ENCODE measurements at places on chromosomes 1 and 21.

- DNase-seq = no peak
Observed at GRCh38 chr1:187067160-187067559, 238.4 kb downstream of the PLA2G4A start.

GRCh38 chr1:171643156-171643555 is 9.3 kb downstream of the MYOC start:
- DNase-seq = no peak

- no peak for DNase-seq
Observed at GRCh38 chr1:248857201-248857600, 1.7 kb downstream of the ZNF692 start.

DNA sequence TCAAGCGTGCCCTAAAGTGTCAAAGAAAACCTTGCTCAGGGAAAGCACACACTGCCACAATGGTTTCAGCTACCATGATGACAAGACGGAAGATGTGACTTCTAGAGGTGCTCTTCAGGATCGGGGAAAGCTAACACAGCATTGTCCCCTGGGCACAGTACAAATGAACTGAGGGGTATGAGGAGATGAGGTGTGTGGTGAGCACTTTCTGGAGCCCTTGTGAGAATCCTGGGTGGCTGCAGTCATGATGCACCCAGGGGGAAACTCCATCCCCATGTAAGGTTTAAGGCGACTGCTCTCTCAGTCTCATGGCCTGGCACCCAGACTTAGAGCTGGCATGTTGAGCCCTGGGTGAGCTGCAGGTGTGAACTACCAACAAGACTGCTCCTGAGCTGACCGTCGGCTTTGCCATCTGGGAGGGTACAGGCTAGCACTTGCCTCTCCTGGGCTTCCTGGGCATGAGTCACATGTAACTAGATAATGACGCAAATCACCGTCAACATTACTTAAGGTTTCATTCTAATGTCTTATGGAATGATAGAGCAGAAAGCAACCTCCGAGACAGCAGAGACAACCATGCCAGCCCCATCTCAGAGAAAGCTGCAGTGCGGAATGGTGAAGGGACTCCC is 144.6 kb downstream of the CLIC6 start:
- DNase-seq = no peak

DNA sequence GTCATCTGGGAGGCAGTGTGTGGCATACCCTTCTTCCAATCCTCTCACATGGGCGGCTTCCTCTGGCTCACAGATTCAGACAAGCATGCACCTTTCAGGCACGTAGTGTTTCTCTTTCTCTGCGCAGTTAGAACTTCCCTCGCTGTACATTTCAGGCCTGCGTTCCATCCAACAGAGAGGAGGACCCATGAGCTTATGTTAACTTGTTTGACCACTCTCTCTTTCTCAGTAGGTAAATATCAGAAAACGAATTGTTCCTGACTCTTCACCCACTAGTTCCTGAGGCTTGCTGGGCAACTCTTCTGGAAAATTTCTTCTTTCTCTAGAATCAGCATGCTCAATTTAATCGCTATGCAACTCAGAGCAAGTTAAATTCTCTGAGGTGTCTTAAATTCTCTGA is 85.5 kb downstream of the DDX20 start:
- no peak for DNase-seq

DNA sequence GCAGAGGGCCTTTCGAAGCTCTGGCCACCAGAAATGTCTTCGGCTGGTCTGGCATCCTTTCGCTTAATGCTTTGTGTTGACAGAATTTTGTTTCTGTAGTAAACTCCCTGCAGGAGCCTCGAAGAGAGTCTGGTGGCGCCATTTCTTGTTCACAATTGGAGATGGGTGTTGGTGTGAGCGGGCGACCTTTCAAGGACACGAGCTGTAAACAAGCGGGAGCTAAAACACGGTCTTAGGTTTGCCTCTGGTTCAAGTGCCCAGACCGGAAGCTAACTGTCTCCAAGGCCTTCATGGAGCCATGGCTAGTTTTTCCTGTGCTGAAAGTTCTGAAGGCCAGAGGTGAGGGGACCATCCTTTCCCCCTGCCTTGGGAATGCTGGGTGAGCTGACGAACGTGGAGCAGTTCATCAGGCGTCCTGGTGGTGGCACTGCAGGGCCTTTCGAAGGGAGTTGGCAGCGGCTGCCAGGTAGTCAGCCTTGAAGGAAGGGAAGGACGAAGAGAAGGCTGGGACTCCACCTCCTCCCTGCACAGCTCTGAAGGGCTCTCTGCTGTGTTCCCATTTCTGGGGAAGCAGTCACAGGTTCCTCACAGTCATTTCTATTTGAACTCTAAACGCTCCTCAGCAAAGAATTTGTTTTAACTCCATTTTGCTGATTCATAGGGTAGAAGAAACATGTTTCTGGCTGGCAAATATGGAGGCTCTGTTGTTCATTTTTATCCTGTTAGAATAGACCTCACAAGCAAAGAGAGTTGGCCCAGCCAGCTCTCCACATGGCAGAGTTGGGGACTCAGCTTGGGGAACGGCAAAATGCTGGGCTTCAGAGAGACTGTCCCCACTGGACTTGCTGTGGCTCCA is 35.2 kb downstream of the URB2 start:
- DNase-seq = peak; percentile 47

DNA sequence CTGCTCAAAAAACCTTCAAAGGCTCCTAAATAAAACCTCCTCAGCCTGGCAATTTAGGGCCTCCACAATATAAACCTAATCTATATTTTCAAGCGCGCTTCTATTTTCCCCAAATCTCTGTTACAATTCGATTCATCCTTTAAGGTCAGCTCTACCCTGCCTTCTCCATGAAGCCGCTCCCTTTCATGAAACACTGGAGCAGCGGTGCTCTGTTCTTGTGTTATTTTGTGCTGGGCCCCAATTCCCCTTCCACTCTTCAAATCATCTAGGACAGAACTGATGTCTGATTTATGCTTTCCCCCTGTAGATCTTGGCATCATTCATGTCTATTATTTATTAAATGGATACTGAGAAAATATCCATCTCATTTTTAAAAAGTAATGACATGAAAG is 6.9 kb downstream of the ERRFI1 start:
- no peak for DNase-seq

DNA sequence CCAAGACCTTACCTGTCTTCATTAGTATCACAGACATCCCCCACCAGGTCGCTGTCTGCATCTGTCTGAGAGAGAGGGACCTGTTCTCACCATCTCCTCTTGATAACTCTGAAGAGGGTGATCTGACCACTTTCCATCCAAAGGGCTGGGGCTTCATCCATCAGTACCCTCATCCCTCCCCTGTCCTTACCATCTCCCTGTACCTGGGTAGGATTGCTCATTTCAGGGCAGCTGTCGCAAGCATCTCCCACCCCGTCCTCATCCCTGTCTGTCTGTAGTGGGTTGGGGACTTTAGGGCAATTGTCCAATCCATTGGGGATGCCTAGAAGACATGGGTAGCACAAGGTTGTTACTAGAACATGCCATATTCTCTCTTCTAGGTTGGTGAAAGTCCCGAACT is 7.9 kb downstream of the THBS3 start:
- no peak for DNase-seq

DNA sequence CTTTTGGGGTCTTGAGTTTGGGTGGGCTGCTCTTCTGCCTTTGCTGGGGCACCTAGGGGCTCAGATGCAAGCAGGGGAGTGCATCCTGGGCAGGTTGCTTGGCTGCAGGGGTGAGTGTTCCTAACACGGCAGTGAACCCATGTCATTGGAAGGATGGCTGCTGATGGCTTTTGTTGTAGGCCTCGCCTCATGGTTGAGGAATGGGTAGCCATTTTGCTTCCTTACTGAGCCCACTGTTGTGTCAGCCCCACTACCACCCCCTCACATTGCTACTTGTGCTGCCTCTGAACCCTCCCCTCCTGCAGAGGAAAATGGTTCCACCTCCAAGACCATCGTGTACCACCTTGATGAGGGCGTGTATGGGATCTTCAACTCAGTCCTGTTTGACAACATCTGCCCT is 16.8 kb downstream of the AZIN2 start:
- no peak for DNase-seq

DNA sequence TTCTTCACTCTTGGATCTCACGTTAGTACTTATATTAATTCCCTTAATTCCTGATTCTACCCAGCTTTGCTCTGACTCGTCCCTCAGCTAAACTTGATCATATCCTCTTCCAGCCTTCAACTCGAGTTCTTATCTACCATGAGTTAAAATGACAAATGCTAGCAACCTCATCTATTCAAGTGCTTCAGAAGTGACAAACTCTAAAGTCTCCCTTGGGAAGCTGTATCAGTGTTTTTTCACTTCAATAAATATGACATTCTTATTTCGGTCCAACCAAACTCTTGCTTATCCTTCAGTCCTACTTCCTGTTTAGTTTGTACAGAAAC is 75.3 kb downstream of the FOXJ3 start:
- peak; percentile 6 for DNase-seq

GRCh38 chr1:113881661-113882060 is 5.7 kb downstream of the BCL2L15 start:
- DNase-seq = no peak

DNA sequence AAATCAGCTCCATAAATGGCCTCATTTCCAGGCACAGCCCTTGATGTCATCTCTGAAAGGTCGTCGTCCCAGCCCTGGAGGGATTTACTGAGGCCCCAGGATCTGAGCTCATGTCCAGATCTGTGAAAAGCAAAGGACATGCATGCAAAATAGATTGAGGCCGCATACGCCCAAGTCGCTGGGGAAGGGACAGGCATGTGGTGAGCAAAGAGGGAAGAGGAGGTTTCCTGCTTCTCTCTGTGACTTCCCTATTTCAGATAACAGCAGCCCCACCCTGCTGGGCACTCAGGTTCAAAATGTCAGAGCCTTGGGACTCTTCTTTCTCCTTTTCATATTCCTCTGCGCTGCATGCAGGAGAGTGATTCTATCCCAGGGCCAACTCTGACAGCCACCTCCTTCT is 197.2 kb downstream of the ADSS2 start:
- DNase-seq = no peak

GRCh38 chr1:208251911-208252835 is 8.0 kb upstream of the PLXNA2 start:
- no peak for DNase-seq

DNA sequence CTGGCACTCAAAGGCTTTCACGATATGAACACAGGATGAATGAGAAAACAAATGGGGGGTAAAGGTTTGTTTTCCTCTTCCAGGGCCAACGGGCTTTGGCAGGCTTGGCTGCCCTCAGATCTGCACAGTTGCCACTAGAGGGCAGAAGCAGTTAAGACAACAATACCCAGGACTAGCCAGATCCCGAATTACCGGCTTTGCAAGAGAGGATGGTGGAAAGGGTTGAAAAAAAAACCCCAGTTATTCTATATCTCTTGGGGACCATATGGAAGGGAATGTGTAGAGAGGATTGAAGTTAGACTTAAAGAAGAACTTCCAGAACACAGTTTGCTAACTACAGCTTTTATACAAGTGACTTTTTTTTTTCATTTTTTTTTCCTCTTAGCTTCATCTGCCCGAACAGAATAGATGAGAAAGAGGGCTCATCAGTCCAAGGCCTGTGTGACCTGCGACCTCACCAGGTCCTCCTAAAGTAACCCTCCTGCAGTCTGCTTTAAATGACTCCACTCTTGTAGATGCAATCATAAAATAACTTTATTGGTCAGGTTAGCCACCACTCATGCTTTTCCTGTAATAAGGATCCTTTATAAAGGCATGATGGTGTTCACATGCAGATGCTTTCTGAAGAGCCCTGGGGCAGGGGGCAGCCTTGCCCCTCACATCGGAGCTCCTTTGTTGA is 10.7 kb downstream of the FMOD start:
- peak; percentile 70 for DNase-seq

- no peak for DNase-seq
Observed at GRCh38 chr1:56654126-56654923, 9.2 kb downstream of the PRKAA2 start.

DNA sequence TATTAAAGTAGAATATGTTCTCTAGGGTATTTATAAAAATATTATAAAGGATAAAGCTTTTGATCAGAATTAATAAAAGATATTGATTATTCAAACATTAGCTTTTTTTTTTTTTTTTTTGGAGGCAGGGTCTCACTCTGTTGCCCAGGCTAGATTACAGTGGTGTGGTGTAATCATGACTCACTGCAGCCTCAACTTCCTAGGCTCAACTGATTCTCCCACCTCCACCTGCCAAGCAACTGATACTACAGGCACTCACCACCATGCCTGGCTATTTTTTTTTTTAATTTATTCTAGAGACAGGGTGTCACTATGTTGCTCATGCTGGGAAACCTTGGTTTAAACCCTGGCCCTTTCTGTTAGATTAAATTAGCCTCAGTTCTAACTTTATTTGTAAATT is 188.3 kb downstream of the CLEC20A start:
- no peak for DNase-seq

DNA sequence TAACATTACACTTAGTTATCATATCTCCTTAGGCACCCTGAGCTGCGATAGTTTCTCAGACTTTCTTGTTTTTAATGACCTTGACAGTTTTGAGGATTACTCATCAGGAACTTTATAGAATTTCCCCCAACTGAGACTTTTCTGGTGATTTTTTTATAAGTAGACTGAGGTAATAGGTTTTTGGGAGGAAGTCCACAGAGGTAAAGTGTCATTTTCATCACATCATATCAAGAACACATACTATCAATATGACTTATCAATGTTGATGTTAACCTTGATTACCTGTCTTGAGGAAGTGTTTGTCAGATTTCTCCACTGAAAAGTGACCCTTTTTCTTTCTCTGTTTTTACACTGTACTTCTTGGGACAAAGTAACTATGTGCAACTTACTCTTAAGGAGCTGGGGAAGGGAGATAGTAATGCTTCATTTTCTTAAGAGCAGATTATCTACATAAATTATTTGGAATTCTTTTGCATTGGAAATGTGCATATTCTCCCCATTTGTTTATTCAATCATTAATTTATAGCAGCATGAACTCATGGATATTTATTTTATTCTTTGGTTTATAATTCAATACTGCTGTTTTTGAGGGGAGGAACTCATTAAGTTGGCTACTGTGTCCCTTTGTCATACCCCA is 72.8 kb upstream of the HSD17B7 start:
- DNase-seq = no peak

DNA sequence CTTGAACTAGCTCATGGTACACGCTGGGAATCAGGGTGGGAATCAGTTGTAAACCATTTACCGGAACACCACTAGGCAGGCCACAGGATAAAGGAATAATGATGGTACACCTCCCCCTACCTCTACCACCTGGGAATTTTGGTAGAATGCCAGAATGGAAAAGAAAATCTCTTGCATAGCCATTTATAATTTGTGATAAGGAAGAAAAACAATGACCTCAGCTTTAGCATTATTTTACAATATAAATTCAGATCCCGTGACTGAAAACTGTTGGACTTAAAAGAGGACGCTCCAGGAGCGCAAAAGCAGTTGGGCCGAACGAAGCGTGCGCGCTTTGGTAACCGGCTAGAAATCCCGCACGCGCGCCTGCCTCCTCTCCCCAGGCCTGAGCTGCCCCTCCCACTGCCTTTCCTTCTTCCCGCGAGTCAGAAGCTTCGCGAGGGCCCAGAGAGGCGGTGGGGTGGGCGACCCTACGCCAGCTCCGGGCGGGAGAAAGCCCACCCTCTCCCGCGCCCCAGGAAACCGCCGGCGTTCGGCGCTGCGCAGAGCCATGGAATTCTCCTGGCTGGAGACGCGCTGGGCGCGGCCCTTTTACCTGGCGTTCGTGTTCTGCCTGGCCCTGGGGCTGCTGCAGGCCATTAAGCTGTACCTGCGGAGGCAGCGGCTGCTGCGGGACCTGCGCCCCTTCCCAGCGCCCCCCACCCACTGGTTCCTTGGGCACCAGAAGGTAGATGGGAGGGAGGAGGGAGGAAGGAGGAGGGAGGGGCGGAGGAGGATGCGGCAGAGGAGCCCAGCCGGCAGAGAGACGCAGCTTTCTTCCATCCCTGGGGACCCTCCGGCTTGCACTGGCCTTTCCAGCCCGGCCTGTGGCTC is at the start of gene CYP4X1:
CYP4X1 (plus strand) TSS at position 402 of the 873 bp plus-strand sequence; CDS start at position 551, 149 bp downstream.
- no peak for DNase-seq

GRCh38 chr1:159214149-159214760 is 9.6 kb downstream of the ACKR1 start:
- DNase-seq = peak; percentile 8

Data from astrocyte of the cerebellum (primary cell).